Islet precursor cell (in vitro differentiated cells): ENCODE measurements at places on chromosomes 6 and 20.

DNA sequence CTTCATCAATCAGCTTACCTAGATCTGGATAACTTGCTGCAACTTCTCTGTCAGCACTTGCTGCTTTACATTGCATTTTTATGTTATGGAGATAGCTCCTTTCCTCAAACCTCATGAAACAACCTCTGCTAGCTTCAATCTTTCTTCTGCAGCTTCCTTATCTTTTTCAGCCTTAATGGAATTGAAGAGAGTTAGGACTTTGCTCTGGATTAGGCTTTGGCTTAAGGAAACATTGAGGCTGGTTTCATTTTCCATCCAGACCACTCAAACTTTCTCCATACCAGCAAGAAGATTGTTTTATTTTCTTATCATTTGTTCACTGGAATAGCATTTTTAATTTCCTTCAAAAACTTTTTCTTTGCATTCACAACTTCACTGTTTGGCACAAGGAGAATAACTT is 48.8 kb upstream of the PAK5 start:
- no peak for DNase-seq

DNA sequence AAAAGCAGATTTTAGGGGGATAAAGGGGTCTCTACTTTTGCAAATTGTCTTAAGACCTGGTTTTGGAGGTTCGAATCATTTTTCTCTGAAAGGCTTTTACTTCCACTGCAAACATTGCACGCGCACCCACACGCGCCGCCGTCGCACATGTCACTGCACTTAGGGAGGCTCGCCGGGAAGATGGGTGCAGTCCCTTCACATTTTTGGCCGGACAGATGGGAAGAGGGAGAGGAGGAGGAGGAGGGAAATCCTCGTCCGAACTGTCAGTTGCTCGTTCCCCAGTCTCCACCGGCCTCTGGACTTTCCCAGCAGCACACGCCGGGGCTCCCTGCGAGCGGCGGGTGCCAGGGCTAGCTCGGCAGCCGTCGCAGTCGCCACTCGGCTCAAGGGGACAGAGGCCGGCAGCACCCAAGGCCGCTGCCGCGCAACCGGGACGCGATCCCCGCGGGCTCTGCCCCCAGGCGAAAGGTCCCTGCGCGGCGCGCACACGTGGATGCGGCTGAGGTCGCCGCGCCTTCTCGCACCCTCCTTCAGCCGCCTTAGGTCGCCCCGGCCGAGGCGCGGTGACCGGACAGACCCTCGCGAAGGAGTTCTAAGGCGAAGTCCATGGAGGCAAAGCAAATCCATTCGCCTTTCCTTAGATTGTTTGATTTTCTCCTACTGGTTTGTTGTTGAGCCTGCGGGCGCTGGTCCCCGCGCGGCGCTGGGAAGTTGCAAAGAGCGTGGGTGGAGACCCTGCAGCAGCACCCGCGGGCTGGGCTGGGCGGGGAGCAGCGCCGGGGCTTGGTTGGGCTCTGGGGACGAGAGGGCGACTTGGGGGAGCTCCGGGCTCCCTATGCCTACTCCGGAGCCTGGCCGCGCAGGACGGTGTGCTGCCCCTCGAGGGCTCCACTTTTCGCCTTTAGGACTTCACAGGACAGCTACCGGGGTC is 1.2 kb downstream of the MYB start:
- DNase-seq = peak; percentile 64

DNA sequence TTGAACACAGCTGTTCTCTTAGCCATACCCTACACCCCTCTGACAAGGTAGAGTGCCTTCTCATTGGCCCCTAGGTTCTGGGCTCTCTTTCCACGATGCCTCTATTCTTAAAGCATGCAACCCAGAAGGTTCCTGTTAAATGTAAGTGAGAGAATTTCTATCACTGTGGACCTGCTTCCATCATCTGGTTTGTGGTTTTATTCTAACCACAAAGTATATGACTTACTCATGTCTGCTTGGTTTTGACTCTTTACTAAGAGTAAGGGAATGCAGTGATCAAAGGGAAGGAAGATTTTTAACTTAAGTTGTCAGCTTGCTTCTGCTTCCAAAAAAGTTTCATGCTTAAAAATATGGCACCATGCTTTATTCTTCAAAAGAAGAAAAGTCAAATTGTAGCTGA is 80.2 kb downstream of the ANKEF1 start:
- DNase-seq = no peak

DNA sequence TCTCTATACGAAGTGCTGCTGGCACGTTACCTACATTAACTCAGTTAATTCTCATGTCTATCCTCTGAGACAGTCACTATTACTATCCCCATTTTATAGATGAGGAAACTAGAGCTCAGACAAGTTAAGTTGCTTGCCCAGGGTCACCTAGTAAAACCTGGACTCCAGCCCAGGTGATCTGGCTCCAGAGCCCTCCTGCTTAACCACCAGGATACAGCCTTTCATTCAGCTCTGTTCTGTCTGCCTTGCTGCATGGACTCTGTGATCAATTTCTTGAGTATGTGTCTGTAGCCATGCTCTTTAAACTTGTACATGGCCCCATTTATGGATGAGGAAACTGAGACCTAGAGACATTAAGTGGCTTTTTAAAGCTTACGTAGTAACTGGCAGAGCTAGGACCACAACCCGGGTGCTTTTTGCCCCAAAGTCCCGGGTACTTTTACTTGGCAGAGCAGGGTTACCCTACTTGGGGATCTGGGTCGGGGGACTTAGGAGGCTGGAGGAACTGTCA is 4.7 kb downstream of the CDKN1A start:
- no peak for DNase-seq

DNA sequence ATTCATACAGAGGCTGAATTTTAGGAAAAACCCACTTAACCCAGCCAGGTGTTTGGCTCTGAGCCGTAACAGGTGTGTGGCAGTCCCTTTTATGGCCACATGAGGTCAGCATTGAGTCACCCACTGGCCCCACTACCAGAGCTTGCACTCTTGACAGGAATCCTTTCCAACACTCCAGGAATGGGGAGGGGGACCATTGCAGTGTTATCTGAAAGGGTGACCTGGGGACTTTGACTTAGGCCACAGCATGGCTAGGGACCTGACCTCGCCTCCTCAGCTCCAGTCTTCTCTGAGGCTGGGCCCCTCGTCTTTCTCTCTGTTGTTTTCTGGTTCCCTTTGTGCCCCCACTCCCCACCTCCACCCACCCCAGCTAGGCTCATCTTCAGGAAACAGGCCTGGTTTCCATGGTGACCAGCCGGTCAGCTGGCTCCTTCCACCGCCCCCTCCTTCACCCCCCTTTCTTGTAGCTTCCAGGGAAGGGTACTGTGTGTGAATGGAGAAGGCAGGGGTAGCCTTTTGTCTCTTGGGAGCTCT is 2.1 kb upstream of the TMEM151B start:
- peak; percentile 82 for DNase-seq

GRCh38 chr6:134434019-134434942 is 116.4 kb upstream of the SGK1 start:
- no peak for DNase-seq

DNA sequence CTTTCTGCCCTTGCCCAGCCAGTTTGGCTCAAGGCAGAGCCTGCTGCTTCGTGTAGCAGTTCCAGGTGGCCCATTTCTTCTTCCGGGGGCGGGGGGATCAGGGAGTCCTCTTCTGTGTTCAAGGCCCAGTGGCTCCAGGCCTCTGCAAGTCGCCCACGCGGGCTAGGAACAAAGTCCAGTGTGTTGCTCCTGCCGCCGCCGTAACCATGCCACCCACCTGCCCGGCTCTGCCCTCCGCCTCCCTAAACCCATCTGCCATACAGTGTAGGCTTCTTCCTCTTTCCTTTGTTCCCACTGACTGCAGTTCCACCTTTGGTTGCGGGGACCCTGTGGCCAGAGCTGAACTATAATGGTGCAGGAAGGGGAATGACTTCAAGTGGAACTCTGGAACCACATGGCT is 43.9 kb upstream of the SRF start:
- no peak for DNase-seq

GRCh38 chr20:14830466-14830865 is 493.1 kb upstream of the FLRT3 start:
- no peak for DNase-seq

DNA sequence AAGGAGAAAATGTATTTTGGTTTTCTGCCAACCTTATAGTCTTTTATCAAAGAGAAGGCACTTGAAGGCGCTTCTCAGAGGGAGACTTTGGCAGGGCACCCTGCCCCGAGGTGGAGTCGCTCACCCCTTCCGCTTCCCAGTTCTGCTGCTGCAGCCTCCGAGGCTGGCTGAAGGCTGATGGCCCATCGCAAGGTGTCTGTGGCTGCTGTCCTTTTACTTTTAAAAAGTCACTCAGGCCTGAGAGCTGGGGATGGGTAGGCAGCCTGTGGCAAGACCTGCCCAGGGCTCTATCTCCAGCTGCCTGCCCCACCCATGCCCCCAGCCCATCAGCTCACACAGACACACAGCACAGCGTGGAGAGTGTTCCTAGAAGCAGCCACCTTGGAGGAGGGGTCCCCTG is 206.6 kb upstream of the CST7 start:
- no peak for DNase-seq

DNA sequence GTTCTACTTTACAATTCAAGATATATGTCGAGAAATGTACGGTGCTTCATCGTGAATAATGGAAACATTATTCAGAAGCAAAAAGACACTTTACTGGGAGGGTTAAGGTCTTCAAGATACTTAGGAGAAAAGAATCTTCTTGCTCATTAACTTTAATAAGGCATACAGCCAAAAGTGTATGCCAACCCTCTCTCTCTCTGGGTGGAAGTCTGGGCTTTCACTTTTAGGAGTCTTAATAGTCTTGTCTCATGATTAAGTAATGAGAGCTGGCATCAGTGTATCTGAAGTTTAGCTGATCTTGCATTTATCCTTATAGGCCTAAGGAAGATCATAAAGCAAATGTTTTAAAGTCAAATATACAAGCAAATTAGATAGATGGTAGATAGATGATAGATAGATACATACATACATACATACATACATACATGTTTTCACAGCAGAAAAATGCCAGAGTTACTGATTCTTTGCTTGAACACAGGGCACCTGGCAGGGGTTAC is 21.5 kb downstream of the OLIG3 start:
- no peak for DNase-seq

DNA sequence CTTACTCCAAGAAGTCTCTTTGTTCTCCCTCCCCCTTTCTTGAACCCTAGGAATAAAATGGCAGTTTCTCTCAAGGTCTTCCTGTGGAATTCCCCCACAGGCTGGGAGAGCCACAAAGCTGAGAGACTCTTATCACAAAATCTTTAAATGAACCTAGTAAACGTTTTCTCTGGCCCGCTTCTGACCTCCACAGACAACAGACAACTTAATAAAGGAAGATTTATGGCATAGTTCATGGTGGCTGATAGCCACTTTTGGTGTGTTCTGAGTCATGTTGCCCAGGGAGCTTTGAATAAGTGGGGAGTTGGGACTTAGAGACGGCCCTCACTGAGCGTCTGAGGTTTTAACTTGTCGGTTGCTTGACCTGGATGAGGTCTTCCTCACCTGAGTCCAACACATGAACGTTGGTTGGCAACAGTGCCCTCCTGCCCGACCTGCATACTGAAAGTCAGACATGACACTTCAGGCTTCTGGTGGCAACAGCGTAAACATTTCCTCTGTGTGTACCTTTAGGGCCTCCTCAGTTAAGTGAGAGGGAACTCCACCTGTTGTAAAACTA is 124.1 kb downstream of the FOXO3 start:
- DNase-seq = peak; percentile 92

- no peak for DNase-seq
Measured at GRCh38 chr6:147699637-147700036, 191.1 kb downstream of the SAMD5 start.

GRCh38 chr20:19433371-19434350 is 221.2 kb downstream of the SLC24A3 start:
- no peak for DNase-seq

DNA sequence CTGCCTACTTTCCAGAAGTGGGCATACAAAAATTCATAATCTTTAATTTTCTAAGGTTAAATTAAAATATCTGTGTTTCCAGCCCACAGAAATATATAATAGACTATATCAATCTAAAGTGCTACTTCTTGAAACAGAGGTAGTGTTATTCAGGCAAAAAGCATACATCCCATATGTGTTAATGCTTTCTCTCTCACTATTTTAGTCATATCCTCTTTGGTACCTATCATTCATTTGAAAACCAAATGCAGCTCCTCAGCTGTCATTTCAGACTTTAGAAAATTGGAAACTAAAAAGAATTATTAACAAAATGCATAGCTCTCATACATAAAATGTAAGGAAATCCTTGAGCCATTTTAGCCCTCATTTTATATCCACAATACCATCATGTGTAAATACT is 925 bp downstream of the FHL5 start:
- DNase-seq = no peak

GRCh38 chr6:33880104-33880678 is 76.4 kb upstream of the MLN start:
- no peak for DNase-seq

DNA sequence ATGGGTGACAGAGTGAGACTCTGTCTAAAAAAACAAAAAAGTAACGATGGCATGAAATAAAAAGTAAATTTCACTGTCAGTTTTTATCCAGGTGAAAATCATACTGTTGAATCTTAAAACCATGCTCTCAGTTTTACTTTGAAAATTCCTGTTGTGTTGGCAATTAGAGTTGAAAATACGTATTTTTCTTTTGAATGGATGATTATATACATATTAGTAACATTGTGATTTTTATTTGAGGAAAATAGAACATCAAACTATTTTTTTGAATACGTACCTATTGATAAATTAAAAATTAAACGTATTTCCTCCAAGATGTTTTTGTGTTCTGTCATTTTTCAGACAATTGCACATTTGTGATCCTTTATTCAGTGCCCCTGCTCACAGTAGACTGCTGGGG is 14.7 kb downstream of the CEP43 start:
- no peak for DNase-seq

GRCh38 chr20:58028123-58028522 is 200.3 kb downstream of the ANKRD60 start:
- peak; percentile 37 for DNase-seq

DNA sequence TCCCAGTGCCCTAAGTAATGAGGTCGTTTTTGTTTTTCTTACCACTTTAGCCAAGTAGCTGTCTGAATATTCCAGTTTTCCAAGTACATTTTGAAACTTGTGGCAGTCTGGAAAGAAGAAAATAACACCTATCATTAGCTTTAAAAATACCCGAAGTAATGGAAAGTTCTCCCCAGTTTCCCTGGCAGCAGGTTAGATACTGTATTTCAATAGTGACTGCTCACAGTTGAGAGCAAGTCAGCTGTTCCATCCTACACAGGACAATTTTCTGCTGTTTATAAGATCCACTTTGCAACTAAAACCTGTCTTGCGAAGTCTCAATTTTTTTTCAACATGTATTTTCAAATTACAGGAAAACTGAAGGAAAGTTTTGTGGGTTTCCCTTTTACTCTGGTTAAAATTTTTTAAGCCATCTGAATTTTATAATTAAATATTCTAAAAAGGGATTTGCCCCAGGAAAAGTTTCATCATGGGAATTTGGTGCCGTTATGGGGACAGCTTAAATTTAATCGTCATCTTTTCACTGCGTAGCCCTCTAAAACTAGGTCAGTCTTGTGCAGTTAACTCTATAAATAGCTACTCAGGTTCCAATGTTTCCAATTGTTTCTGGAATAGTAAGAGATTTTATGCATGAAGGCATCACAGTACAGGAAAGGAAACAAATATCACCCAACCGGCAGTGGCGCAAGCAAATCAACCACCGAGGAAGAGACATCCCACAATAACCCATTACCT is 96.9 kb downstream of the MBOAT1 start:
- no peak for DNase-seq

GRCh38 chr20:53100476-53100911 is 128.3 kb downstream of the TSHZ2 start:
- no peak for DNase-seq
